T-helper 2 cell treated with Interferon-gamma antibody and Interleukin-4, amounts not matched to agents 5 μg/mL and 100 μg/mL, for 36 hours (primary cell): ENCODE measurements at places on chromosomes 7 and 10.
A peak's percentile ranks its signal among the peaks of the same experiment; 100 is the strongest.

GRCh38 chr10:20677340-20677739 is 219.8 kb downstream of the NEBL start:
- DNase-seq, result no peak

GRCh38 chr10:7773845-7774801 is 13.7 kb downstream of the KIN start:
- DNase-seq, result no peak

- DNase-seq, result no peak
Observed at GRCh38 chr7:21193895-21194294, 234.0 kb upstream of the SP4 start.

DNA sequence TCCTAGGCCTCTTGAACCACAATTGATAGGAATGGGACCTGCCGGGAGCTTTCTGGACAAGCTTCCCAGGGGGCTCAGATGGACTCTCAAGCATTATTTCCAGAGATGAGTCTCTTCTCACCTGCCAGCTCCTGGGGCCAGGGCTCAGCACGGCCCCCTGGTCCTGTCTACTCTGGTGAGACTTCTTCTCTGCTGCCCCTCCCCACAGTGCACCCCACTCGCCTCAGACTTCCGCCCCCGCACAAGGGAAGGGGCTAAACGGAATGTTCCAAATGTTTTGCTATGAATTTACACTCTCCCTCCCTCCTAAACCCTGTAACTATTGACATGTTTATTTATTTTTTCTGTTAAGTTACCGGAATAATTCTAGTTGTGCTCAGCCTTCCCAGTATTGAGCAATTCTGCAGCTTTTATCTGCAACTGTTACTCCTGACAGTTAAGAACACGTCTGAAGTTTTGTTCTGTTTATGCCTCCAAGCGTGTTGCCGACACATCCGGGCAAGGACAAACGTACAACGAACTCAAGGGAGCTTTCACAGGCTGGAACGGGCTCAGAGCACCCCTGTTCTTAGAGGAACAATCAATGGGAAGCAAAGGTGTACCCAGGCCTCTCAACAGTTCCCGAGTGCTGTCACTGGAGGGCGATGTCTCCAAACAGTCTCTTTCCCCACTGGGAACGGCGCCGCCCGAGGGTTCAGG is 55.2 kb downstream of the FHIP2A start:
- peak; percentile 45 for DNase-seq

DNA sequence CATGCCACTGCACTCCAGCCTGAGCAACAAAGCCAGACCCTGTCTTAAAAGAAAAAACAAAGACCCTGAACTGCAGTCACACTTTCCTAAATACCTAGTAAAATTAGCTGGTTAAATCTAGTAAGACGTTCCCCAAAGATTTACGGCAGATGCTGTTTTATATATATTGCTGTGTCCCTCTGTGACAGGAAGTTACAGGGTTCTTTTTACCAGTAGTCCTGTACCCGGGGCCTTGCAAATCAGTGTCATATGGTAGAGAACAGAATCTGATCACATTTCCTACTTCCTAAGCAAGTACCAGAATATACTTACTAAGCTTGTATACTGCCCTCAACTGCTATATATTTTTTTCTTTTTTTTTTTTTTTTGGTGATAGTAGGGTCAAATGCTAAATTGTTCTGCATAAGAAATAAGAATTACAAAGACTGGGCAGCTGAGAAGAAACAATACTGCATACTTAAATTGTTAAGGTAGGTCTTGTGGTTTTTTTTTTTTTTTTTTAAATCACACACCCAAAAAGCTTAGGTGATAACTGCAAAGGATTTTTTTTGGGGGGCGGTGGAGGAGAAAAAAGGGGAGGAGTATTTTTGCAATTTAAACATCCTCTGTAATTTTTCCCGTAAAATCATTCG is 27.3 kb upstream of the KMT2E start:
- DNase-seq, result no peak

DNA sequence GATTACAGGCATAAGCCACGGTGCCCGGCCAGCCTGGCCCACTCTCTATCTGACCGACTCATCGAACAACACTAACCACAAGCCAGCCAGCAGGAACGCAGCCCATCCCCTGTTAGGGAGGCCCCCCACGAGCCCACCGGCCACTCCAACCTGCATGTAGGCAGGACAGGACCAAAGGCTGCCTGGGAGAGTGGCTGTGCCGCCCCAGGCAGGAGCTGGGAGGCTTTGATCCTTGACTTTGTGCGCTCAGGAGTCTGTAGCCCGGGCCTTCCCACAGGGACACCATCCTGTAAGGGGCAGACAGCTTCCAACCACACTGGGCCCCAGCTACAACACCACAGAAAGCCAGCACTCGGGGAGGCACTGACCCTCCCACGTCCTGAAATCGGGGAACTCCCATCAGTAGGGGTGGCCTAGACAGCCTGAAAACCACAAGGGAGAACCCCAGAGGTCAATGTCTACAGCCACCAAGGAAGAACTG is 29.4 kb downstream of the GRID1 start:
- no peak for DNase-seq

GRCh38 chr10:33162248-33162575 is 172.3 kb downstream of the NRP1 start:
- no peak for DNase-seq

DNA sequence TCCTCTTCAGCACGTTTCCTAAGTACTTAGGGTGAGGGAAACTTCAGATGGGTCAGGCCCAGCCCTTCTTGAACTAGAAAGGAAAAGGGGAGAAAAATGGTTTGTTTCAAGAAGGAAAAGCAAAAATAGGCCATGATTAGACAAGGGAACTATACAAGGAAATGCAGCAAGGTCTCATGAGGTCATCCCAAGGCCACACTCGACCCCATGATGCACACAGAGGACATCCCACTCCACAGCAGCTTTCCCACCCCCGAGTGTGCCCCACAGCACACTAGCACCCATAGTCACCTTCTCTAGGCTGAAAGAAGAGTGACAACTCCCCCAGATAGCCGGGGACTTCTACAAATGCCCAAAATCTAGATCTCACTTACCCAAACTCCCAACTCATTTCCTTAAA is 173.4 kb downstream of the FAM107B start:
- no peak for DNase-seq

DNA sequence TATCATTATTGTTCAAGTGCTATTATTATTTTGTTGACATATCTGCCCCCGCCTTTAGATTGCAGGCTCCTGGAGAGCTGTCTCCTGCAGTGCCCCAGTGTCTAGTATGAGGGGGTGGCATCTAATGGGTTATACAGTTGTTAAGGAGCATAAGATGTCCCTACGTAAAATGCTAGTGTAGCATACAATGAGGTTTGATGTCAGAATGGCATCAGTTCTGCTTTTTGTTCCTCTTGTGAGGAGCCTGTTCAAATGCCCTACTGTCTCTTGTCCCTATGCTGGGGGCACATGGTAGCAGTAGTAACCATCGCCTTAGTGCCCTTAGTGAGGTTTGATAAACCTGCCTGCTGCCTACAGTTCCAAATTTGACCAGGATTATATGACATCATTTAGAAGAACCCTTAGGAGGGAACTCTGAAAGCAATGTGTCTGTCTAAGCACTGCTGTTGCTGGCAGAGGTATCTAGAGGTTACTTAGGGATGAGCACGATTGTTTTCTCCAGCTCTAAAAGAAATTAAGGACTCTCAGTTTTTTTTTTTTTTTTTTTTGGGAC is 9.7 kb downstream of the CREM start:
- DNase-seq, result no peak

- DNase-seq, result no peak
Observed at GRCh38 chr10:72263613-72264241, 10.0 kb upstream of the DDIT4 start.

DNA sequence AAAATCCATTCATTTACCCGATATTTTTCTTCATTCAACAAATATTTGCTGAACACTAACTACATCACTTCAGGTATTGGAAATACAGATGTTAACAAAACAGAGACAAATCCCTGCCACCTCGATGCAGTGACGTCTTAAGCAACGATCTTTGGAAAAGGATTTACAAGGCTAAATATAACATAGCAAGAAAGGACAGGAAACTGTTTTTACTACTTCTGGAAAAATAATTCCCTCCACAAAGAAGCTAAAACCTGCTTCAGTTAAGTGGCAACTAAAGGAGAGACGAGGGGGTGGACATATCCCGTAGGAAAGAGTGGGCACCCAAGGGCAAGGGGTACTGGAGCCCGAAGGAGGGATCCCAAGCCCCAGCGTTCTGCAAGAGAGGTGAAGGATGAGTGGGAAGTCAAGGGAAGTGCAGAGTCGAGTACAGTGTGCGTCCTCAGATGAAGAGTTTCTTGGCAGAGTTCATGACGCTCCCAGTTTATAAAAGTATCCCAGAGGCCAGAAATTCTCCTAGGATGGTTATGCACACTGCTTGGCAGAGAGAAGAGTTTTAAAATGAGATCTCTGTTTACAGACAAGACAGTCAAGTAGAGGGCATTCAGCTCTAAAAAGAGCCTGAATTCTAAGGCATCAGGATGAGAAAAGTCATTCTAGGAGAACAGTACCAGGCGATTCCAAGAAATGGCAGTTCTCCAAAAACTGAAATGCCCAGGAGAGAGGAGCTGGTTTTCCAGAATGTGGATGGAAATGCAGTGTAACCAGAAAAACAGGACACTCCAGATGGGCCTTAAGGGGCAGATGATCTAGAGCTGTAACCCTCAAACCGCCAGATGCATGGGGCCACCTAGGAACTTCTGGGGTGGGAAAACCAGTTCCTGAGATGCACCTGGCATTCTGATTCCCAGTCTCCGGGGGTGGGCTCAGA is 97.3 kb downstream of the GRB10 start:
- no peak for DNase-seq

GRCh38 chr10:3689871-3690510 is 95.0 kb downstream of the KLF6 start:
- no peak for DNase-seq

- no peak for DNase-seq
Observed at GRCh38 chr7:133543657-133544056, 290.8 kb downstream of the EXOC4 start.

DNA sequence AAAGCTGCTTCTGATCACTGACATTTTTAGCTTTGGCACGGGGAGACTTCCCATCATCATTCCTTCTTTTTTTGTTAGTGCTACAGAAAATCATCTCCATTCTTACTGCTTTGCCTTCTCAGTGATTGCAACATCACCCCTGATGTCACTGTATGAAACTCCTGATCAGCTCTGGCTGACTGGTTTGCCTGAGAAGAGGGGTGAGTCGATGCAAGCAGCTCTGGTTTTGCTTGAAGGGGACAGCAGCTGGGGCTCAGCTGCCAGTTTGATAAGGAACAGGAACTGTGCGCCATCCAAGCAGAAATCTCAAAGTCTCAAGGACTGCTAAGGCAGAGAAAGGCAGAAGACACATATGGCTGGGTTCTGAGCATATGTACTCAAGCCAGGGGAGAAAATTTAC is 808.5 kb upstream of the CELF2 start:
- DNase-seq, result no peak

GRCh38 chr10:96984541-96985131 is 152.5 kb downstream of the LCOR start:
- DNase-seq, result no peak

DNA sequence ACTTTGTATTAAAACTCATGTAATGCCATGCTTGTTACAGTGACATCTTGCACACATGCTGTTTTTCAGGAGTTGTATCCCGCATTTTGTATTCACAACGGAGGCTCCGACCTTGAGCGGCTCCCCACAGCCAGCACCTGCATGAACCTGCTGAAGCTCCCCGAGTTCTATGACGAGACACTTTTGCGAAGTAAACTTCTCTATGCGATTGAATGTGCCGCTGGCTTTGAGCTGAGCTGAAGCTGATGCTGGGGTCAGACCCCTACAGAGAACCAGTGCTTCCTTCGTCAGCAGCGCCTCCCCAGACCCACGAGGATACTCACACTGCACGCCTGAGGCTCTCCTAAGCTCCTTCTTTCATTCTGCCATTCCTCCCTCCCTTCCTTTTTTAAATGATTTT is 69.3 kb upstream of the DNAJB6 start:
- no peak for DNase-seq

GRCh38 chr7:41979834-41980307 is 257.1 kb downstream of the GLI3 start:
- no peak for DNase-seq

- no peak for DNase-seq
Observed at GRCh38 chr10:17074541-17074847, 55.1 kb downstream of the CUBN start.

- no peak for DNase-seq
Observed at GRCh38 chr10:102121739-102122372, 1.7 kb upstream of the LDB1 start.

DNA sequence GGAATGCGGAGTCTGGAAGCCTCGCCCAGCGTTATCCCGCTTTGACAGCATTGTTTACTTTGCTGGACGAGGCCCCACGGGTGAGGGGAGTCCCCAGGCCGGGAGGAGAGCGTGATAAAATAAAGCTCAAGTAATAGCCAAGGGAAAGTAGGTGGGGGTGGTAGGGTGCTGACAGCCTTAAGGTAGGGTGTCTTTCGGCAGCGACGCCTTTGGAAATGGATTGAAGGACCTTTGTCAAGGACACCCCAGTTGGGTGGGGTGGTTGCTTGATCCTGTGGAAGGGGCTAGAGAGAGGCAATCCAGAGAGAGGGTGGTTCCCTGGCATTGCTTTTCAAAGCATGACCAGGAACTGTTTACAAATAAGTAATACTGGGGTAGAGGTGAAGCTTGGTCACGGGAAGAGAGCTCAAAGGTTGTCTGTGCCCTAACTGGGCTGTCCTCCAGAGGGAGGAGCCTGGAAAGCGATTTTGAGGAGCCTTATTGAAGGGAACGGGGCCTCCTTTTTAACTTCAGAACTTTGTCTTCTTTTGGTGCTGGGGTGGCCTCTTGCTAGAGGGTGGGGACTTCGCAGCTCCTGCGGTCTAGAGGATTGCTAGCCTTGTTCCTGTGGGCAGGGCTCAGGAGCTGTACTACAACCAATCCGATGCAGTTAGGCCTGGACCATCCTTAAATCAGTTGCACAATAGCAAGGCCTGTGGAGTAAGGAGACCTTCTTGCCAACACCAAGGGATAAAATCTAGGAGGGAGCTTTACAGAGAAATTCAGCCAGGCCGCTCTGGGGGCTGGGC is 1.3 kb downstream of the EIF4EBP2 start:
- peak; percentile 42 for DNase-seq

GRCh38 chr10:96719850-96720421 is 378 bp downstream of the PIK3AP1 start:
- DNase-seq, result peak; percentile 36

GRCh38 chr7:21572331-21573313 is 29.8 kb downstream of the DNAH11 start:
- no peak for DNase-seq

DNA sequence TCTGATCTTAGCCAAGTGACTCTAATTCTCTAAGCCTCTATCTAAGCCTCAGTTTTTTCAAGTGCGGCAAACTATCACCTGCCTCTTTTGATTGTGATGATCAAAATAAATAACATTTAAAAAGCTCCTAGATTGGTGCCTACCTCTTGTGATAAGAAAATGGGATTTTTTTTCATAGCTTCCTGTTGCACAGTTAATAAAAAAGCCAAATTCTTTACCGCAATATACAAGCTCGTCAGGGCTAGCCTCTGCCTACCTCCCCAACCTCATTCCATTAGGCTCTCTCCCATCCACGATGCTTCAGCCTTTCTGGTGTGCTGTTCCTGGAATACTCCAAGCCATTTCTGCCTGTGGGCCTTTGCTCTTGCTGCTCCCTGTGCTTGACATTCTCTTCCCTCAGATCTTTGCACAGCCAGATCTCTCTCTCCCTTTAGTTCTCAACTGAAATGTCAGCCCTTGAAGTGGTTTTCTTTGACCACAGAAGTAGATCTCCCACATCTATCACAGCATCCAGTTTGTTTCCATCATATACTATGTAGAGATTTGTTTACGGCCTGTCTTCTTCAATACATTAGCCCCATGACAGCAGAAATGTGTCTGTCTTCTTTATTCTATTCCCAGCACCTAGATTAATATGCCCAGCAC is 48.8 kb downstream of the SFR1 start:
- no peak for DNase-seq
